ENCODE measurements at places on chromosomes 11 and 22.
A peak's percentile ranks its signal among the peaks of the same experiment; 100 is the strongest.

DNA sequence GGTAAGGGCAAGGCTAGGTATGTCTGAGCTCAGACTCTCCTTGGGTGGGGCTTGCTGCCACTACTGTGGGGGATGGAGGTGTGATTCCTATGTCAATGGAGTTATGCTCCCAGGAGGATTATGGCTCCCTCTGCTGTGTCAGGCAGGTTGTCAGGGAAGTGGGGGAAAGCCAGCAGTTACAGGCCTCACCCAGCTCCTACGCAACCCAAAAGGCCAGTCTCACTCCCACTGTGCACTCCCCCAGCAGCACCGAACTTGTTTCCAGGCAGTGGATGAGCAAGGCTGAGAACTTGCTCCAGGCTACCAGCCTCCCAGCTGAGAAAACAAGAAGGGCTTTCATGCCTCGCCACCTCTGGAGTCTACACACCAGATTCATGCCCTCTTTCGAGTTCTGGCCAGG, 18.2 kb downstream of the C11orf91 start:
- no peak for DNase-seq

- DNase-seq: no peak
These were observed 38.9 kb upstream of the EED start for GRCh38 chr11:86205421-86206336.

- DNase-seq: no peak
These were observed 407.6 kb downstream of the CTTN start for GRCh38 chr11:70805971-70806370.

DNA sequence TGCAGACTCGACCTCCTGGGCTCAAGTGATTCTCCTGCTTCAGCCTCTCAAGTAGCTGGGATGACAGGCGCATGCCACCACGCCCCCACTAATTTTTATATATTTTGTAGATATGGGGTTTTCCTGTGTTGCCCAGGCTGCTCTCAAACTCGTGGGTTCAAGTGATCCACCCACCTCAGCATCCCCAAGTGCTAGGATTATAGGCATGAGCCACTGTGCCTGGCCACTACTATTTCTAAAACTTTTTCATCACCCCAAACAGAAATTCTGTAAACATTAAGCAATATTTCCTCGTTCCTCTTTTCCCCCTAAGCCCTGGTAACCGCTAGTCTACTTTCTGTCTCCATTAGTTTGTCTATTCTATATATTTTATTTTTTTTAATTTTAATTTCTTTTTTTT, 9.0 kb upstream of the ATG16L2 start:
- no peak for DNase-seq

GRCh38 chr11:71430166-71430565, 18.0 kb downstream of the DHCR7 start:
- no peak for DNase-seq

DNA sequence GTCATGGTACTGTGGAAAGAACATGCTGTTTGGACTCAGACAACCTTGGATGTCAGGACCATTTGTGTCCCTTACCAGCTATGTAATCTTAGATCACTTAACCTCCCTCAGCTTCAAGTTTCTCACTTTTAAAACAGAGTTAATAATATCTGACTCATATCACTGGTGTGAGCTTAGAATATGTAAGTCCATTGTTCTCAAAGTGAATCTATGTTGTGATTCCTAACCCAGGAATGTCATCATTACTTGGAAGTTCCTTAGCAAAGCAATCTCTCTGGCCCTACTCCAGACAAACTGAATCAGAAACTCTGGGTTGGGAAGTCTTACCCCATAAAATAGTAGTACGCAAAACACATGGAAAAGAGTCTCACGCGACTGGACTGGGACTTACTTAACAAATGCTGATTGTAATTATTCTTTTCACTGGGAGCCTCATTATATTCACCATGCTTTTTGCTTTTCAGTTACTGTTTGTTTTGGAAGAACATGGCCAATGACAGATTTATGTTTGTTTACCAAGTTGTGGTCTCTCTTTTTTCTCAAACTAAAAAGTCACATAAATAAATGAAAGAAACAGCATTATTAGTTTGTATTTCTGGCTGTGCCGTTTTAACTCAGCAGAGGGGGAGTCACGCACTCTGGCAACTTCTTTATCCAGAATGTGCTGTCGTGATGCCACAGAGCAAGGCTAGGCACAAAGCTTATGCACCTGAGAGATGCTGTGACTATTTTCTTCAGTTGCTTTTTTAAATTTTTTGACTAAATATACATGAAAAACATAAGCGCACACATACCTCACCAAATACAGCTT, 217.7 kb upstream of the CTSC start:
- no peak for DNase-seq

- no peak for DNase-seq
These were observed 66.6 kb downstream of the RPL27A start for GRCh38 chr11:8749202-8749601.

- no peak for DNase-seq
These were observed 109.2 kb downstream of the ZBTB16 start for GRCh38 chr11:114168691-114169090.

DNA sequence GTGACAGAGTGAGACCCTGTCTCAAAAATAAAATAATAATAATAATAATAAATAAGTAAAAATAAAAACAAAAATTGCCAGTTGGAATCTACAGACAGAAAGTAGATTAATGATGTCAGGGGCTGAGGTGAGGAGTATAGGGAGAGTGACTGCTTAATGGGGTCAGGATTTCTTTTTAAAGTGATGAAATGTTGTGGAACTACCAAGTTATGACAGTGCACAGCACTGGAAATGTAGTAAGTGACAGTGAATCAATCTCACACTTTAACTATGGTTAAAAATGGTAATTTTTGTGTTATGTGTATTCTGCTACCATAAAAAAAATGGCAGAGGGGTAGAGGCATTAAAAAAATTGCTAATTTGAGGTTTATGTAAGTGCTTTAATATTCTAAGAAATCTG, 87.2 kb downstream of the ATG16L2 start:
- DNase-seq: no peak

DNA sequence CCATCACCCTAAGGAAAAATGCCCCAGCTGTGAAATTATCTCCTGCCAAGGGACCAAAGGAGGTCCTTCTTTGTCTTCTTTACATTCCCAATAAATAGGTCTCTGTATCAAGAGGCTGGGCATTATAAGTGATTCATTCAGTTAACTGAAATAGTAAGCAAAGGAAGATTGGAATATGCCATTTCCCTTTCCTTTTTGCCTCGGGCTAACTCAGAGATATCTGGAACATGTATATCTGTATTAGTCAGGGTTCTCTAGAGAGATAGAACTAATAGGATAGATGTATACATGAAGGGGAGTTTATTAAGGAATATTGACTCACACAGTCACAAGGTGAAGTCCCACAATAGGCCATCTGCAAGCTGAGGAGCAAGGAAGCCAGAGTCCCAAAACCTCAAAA, 15.3 kb upstream of the CWF19L2 start:
- DNase-seq: no peak

DNA sequence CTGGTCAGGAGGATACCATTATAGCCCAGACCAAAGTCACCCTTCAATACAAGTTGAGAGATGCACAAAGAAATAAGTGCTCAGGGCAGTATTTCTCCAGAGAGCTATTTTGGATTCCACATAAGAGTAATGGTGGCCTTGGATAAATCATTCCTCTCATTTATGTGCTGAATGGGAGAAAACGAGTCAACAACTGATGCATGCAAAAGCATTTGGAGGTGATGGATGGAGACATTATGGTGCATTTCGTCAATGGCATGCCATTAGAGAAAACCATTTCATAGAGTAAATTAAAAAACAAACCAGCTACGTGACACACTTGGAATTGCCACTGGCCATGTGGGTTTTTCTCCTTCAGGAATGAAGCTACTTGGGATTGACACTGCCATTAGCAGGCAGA, 81.2 kb downstream of the ARL14EP start:
- DNase-seq: no peak

DNA sequence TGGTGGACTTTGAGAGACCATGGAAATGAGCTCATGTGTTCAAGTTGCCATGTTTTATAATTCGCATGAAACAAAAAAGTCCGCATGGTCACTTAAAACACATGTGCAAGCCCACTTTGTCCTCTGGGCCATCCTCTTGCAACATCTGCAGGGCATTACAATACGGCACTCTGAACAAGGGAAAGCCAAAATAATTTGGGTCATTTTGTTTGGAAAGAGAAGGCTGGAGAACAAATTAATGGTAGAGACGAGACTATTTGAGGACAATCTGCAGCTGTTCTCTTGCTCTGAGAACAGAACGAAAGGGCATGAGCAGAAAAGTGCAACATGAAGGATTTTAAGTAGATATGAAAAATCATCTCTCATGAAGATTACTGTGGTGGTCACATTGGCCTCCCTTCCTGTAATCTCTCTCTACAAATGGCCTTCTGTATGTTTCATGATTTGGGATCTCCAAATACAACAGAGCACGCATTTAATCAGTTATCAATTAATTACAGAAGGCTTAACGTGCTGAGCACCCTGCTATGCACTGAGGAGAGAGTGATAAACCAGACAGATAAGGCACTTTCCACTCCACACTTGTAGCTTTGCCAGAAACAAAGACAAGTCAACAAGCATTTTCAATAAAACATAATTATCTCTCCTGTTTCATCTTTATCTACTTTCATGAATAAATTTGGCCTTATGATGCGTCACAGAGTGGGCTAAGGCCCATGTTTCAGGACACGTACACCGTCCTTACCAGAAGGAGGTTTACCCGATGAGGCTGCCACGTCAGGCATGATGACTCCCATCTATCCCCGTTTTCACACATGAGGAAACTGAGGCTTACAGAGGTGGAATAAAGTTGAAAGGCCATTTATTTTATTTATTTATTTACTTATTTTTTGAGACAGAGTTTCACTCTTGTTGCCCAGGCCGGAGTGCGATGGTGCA, 384.1 kb downstream of the LARGE1 start:
- DNase-seq: no peak

GRCh38 chr22:19879643-19879991, 24.9 kb upstream of the GNB1L start:
- no peak for DNase-seq

DNA sequence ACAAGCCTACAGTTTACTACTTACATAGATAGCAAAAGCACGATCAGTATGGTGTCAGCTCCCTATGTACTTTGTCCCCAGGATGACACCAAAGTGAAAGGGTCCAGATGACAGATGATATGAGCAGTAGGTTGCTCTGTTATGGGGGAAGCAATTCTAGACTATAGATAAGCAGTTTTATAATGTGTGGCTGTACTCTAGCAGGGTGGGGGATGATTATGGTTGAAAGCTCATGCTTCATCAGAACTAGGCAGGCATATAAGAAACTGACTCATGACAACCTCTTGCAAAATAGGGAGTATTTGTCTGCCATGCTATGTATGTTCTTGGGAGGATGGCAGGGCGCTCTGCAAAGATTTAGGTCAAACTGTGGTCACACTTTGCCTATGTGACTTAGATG, 158.2 kb upstream of the ZBED5 start:
- no peak for DNase-seq

- peak; percentile 29 for DNase-seq
These were observed 34.5 kb upstream of the ANO3 start for GRCh38 chr11:26297189-26297975.

- DNase-seq: no peak
These were observed 5.9 kb downstream of the ARRB1 start for GRCh38 chr11:75345455-75346160.

DNA sequence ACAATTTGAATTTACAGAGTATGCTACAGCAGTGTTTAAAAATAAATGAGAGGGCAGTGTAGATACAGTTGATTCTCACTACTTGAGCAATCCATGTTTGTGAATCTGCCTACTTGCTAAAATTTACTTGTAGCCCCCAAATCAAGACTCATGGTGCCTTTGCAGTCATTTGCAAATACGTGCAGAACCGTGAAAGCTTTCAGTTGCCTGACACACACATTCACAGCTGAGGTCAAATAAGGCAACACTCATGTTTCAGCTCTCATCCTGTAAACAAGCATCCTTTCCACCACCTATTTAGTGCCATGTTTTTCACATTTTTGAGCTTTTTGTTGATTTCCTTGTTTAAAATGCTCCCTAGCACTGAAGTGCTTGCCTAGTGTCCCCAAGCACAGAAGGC, 32.5 kb upstream of the RASL10A start:
- DNase-seq: no peak

- no peak for DNase-seq
These were observed 818 bp upstream of the C1QTNF4 start for GRCh38 chr11:47595029-47595428.

GRCh38 chr11:102600666-102601065, 24.5 kb downstream of the MMP20 start:
- DNase-seq: no peak

DNA sequence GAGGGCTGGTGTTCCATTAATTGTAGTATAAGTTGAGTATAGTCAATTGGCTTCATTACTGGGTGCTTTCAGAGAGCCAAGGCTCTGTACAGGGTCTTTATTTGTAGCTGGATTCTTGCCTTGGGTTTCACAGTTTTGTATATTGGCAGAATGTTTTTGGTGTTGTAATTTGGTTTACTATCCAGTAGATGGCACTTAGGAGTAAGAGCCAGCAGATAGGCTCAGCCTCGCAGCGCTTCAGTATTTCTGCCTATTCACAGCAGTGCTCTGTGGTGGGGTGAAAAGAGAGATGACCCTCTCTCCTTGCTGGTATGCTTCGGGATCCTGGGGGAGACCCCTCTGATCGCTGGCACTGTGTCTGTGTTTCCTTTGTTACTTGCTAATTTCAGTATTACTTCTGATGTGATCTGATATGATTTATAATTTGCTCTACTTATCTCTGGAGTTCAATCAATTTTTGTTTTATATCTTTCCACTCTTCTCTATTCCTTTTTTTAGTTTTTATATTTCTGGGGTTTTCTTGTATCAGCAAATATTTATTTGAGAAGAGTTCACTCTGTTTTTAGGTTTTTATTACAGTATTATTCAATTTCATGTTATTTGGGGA, 52.2 kb downstream of the ANO5 start:
- DNase-seq: peak; percentile 24

DNA sequence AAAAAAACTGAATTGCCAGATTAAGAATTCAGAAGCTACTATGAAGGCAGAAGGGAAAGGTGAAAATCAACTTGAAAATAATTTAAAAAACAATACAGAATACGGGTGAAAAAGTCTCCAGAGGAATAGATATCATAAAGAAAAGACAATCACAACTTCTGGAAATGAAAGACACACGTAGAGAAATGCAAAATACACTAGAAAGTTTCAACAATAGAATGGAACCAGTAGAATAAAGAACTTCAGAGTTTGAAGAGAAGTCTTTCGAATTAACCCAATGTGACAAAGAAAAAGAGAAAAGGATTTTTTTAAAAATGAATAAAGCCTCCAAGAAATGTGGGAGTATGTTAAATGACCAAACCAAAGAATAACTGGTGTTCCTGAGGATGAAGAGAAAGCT, 263.8 kb upstream of the FAT3 start:
- no peak for DNase-seq

DNA sequence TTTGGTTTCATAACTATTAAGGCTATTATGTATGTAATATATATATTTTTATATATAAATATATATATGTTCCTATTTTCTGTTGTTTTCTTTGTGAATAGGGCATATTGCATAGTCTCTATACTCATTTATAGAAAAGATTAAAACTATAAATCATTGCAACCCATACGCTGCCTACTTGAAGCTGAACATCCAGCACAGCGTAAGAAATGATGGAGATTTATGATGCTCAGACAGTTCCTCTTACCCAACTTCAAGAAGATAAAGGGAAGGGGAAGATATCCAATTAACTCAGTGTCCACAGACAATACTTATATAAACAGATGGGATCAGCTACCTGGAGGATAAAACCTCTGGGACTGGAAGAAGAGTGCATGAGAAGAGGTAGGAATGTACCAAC, 791.7 kb downstream of the FAM181B start:
- DNase-seq: no peak

- no peak for DNase-seq
These were observed 160.4 kb downstream of the INSC start for GRCh38 chr11:15275141-15275540.

GRCh38 chr11:17568944-17569343, 21.9 kb downstream of the OTOG start:
- DNase-seq: no peak
